Common myeloid progenitor, CD34-positive (primary cell): ENCODE measurements at places on chromosomes 3 and 15.

DNA sequence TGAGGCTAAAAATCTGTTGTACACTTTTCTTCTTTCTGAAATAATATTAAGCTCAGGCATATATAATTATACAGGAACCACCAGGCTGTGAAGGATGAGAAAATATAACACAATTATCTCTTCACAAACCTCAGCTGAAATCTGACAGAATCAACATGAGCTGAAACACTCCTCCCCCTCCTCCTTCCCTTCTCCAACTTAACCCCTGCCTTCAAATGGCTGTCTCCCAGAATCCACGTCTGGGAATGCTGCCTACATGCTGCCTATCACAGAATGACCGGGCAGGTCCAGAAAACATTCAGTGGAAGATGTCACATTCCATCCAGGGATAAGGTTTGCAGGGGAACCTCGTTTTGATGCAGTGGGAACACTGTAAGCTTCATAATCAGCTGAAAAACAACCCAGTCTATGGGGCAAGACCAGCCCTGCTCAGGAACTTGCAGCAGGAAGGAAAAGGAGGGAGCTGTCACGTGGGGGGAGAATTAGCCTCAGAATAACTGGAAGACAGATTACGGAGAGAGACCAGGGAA is 44.0 kb upstream of the SEMA6D start:
- H3K4me1 ChIP-seq, result no peaks in the 10 kb centered on the region
- DNase-seq, result no peak
- H3K36me3 ChIP-seq, result no peaks in the 10 kb centered on the region
- no peak overlapping the region for H3K27ac ChIP-seq

GRCh38 chr3:114609973-114610630 is 316.3 kb downstream of the TIGIT start:
- H3K36me3 ChIP-seq, result no peaks in the 10 kb centered on the region
- H3K27me3 ChIP-seq, result no peaks in the 10 kb centered on the region
- no peak for DNase-seq
- no peak overlapping the region for H3K27ac ChIP-seq
- H3K4me1 ChIP-seq, result no peaks in the 10 kb centered on the region

- no peak overlapping the region for H3K27ac ChIP-seq
- DNase-seq, result no peak
- H3K4me1 ChIP-seq, result no peaks in the 10 kb centered on the region
- no peak overlapping the region for H3K4me3 ChIP-seq
- peaks cover 28% of the 10 kb centered on the region for H3K36me3 ChIP-seq
Measured at GRCh38 chr3:151182349-151183079, 20.5 kb downstream of the GPR171 start.

- DNase-seq, result no peak
- H3K27me3 ChIP-seq, result no peaks in the 10 kb centered on the region
- H3K4me3 ChIP-seq, result peak overlapping the region; percentile 62
- peak overlapping the region; percentile 82 for H3K27ac ChIP-seq
Measured at GRCh38 chr15:73981761-73982221, 10.3 kb downstream of the STOML1 start.

- DNase-seq, result no peak
- H3K27ac ChIP-seq, result no peak overlapping the region
- no peak overlapping the region for H3K4me3 ChIP-seq
- no peaks in the 10 kb centered on the region for H3K4me1 ChIP-seq
- H3K27me3 ChIP-seq, result no peaks in the 10 kb centered on the region
- H3K36me3 ChIP-seq, result peaks cover 4% of the 10 kb centered on the region
Measured at GRCh38 chr3:48960841-48961413, 29.1 kb upstream of the P4HTM start.

DNA sequence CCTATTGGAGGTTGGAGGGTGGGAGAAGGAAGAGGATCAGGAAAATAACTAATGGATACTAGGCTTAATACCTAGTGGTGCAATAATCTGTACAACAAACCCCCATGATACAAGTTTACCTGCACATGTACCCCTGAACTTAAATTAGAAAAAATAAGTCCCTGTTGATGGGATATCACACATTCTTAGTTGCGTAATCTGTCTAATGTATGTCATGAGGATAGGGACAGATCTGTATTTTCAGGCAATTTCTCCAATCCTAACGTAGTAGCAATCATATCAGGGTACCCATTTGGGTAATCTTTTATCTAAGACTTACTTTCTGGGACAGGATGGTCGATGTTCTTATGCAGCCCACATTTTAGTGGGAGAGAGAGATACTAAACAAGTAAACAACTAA is 239.1 kb upstream of the AZI2 start:
- no peak overlapping the region for H3K27ac ChIP-seq
- H3K27me3 ChIP-seq, result no peaks in the 10 kb centered on the region
- DNase-seq, result no peak
- H3K4me3 ChIP-seq, result no peak overlapping the region
- no peaks in the 10 kb centered on the region for H3K36me3 ChIP-seq
- H3K4me1 ChIP-seq, result no peaks in the 10 kb centered on the region

GRCh38 chr15:71010997-71011396 is 104.3 kb upstream of the THSD4 start:
- no peaks in the 10 kb centered on the region for H3K4me1 ChIP-seq
- H3K4me3 ChIP-seq, result no peak overlapping the region
- H3K27me3 ChIP-seq, result no peaks in the 10 kb centered on the region
- no peak for DNase-seq
- H3K27ac ChIP-seq, result no peak overlapping the region
- H3K36me3 ChIP-seq, result no peaks in the 10 kb centered on the region

- H3K4me1 ChIP-seq, result no peaks in the 10 kb centered on the region
- DNase-seq, result peak; percentile 56
- no peak overlapping the region for H3K27ac ChIP-seq
- no peaks in the 10 kb centered on the region for H3K27me3 ChIP-seq
Measured at GRCh38 chr3:157064402-157064801, 95.5 kb downstream of the CCNL1 start.

GRCh38 chr3:26438325-26438940 is 184.1 kb upstream of the LRRC3B start:
- no peak for DNase-seq
- H3K4me3 ChIP-seq, result no peak overlapping the region
- no peaks in the 10 kb centered on the region for H3K36me3 ChIP-seq
- H3K27ac ChIP-seq, result no peak overlapping the region

- no peaks in the 10 kb centered on the region for H3K36me3 ChIP-seq
- H3K27me3 ChIP-seq, result peaks cover 3% of the 10 kb centered on the region
- peaks cover 21% of the 10 kb centered on the region for H3K4me1 ChIP-seq
- peak; percentile 13 for DNase-seq
Measured at GRCh38 chr3:190443257-190443656, 6.4 kb downstream of the TMEM207 start.

DNA sequence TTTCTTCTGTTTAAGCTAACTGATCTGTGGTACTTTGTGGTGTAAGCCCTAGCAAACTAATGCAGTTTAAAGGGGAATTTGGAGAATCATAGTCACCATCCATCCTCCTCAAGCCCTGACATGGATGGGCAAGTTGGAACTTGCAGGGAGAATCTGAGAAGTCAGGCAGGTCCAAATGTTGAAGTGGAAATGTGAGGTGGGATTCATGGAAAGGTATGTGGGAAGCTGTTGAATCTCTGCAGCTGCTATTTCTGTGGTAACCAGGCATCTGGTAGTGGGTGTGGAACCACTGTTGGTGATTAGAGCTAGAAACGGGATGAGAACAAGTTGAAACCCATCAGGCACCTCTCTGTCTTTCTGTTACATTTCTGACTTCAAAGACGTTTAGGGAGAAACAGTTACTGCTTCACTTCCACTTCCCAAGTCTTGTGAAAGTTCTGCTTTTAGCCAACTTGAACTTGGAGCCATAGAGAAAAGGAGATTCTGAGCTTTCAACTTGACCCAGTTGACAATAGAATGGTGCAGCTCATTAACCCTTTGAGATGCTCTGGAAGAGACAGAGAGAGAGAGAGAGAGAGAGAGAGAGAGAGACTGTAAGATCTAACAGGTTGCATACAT is 38.1 kb upstream of the NMNAT3 start:
- no peak overlapping the region for H3K4me3 ChIP-seq
- H3K27ac ChIP-seq, result no peak overlapping the region
- H3K36me3 ChIP-seq, result no peaks in the 10 kb centered on the region
- no peaks in the 10 kb centered on the region for H3K4me1 ChIP-seq

DNA sequence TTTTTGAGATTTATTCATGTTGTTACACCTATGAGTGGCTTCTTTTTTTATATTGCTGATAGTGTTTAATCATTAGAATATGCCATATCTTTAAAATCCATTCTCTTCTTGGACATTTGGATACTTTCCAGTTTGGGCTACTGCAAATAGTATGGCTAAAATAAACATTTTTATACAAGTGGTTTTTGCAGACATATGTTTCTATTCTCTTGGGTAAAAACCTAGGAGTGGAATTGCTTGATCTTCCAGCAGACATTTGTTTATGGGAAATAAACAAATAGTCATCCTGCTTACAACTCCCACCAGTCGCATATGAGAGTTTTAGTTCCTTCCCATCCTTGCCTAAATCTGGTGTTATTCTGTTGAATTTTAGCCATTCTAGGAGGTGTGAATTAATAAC is 193.1 kb downstream of the ALCAM start:
- no peak for DNase-seq
- H3K4me1 ChIP-seq, result no peaks in the 10 kb centered on the region

DNA sequence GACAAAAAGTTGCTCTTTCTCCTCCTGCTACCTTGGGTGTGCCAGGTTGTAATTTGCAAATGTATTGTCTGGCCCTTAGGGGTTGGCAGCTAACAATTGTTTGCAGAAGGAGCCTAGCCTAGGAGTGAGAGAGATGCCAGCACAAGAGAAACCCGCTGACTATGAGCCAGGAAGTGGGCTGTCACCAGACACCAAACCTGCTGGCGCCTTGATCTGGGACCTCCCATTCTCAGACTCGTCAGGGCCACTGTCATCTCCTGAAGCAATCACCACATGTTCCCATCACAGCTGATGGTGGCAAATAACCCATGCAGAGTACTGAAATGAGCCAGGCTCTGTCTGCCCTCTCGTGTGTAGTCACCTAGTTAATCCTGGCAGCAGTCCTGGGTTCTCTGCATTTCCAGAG is 406.4 kb upstream of the NPAP1 start:
- no peaks in the 10 kb centered on the region for H3K27me3 ChIP-seq
- no peaks in the 10 kb centered on the region for H3K36me3 ChIP-seq
- H3K27ac ChIP-seq, result no peak overlapping the region
- no peak for DNase-seq

DNA sequence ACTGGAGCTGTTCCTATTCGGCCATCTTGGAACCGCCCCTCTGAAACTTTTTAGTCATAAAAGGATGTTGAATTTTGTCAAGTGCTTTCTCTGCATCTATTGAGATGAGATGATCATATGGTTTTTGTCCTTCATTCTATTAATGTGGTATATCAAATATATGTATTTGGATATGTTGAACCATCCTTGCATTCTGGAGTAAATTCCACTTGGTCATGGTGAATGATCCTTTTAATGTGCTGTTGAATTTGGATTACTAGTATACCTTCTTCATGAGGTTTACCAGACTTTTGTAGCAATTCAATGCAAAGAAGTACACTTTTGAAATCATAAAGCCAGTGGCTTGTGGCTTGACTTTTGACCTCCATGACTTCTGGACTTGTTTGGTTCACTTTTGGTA is 33.4 kb upstream of the XRN1 start:
- peaks cover 33% of the 10 kb centered on the region for H3K36me3 ChIP-seq
- H3K27ac ChIP-seq, result no peak overlapping the region
- H3K4me3 ChIP-seq, result no peak overlapping the region
- DNase-seq, result peak; percentile 27
- no peaks in the 10 kb centered on the region for H3K4me1 ChIP-seq

DNA sequence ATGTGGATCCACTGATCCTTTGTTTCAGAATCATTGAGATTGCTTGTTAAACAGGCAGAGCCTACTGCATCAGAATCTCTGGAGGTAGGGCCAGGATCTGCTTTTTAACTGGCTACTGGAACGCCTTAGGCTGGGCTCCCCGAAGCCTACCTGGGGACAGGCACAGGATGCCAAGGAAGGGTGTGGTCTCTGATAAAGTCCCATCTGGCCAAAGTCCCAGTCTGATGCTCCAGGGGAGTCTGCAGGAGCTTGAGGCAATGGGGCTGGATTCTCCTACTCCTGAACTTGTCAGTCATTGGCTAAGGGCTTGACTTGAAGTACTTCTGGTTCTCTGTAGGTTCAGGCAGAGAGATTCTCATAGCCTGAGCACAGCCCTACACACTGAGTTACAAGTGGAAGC is 22.4 kb upstream of the CCK start:
- no peaks in the 10 kb centered on the region for H3K36me3 ChIP-seq
- H3K27ac ChIP-seq, result no peak overlapping the region
- H3K4me1 ChIP-seq, result no peaks in the 10 kb centered on the region
- no peaks in the 10 kb centered on the region for H3K27me3 ChIP-seq
- no peak for DNase-seq
- H3K4me3 ChIP-seq, result no peak overlapping the region
